ENCODE measurements at places on chromosomes 12 and 14.

DNA sequence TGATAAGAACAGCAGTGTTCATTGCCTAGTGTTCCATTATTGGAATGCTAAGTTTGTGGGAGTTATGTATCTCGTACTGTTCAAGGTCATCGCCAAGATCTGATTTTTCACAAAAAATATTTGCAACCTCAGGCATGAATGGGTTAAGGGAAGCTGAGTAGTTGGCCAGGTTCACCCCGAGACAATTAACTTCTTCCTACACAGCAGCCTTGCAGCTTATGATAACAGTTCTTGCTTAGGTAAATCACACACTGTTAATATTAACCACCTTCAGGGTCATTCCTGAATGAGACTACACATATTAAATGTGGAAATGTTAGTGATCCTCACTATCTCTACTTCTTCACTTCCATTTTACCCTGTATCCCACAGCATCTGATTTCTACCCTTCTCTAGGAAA, 18.0 kb downstream of the FKBP11 start:
- no peak for DNase-seq

DNA sequence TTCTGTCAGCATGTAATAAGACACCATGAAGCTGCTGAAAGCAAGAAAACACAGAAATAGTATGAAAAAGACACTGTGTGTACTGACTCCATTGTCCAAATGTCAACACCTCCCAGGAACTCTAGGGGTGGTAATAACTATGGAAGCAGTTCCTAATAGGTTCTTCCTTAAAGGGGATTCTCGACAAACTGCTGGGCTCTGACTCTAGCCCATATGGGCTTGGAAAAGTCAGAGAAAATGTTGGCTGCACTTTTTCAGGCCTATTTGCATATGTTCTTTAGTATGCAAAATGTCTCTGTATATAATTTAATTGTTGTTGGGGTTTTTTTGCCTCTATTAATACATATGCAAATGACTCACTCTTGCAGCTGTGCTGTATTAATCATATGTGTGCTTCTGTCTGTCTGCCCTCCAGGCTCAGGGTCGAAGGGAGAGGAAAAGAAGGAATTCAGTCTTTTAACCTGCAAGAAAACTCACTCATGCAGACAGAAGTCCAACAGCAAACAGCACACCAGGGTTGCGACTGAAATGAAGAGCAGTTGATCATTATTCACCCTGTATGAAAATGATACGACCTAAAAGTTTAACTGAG, 317.6 kb downstream of the SOX5 start:
- DNase-seq, result no peak

- DNase-seq, result no peak
Observed at GRCh38 chr12:79344855-79345847, 345.6 kb downstream of the PAWR start.

- no peak for DNase-seq
Observed at GRCh38 chr14:86799244-86799647, 1193.7 kb downstream of the GALC start.

DNA sequence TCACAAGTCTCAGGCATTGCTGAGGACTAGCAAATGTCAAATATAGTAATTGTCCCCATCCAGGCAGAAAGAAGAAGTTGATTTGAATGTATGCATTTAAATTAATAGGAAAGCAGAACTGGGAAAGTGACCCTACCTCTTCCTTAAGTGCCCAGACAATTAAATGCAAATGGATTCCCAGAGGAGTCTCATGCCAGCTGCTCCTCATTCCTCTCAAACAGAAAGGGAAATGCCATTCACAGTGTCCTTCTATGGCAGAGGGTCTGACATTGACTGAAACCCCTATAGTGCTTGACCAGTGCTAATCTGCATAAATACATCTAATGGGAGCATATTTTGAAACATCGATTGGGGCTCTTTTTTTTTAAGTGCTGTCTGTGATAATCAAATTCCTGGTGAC, 292.4 kb upstream of the SEL1L start:
- DNase-seq, result no peak
